ENCODE measurements at places on chromosomes 6 and 20.

DNA sequence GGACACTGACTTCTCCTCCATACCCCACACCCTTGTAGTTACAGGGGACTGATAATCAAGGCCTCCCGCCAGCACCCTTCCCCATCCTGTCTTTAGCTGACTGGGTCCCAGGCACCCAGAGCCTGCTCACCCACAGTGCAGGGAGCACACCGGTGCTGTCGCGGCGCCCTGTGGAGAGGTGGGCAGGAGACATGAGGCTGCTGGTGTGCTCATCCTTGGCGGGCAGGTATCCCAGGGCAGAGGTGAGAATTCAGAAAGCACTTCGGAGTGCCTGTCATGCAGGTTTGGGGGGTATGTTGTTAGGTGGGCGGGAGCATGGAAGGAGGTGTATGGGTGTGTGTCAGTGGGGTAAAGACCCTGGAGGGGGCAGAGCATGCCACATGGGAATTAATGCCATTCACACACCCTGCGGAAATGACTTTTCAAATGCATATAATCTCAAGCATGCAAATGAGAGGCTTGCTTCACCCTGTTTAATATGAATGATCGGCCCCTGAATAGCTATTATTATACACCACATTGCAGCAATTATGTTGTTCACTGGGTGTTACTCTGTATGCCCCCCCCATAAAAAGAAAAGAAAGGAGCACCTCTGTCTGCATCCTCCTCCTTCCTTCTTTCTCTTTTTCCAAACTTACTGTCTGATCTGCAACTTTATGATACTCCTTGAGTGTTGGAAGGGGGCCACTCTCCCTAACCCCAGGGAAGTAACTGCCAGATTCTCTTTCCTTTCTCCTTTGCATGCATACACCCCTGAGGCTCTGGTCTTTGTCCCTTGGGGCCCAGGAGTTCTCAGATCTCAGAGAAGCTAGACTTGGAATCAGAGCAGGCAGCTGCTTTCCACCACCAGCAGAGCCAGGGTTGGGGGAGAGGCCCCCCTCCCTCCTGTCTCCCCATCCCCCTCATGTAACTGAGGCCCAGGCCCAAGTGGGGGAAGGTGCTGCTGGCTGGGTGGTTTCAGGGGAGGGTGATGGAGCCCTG, 16.0 kb downstream of the FOXP4 start:
- no peak for DNase-seq

- no peak for DNase-seq
Measured at GRCh38 chr6:18463429-18463828, 76.3 kb downstream of the RNF144B start.

- peak; percentile 62 for DNase-seq
Measured at GRCh38 chr6:53250176-53251032, 98.3 kb downstream of the ELOVL5 start.

DNA sequence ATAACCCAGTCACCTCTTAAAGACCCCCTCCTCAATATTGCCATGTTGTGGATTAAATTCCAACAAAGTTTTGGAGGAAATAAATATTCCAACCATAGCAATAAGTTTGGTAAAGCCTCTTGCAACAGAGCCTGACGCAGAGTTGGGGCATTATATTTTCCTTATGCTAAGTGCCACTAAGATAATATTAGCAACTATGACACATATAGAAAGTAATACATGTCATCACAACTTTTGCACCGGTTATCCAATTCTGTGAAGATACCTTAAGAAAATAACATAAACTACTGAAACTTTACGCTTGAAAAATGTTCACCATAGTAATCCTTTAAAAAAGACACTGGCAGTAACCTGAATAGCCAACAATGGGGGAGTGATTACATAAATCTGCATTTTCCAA, 52.2 kb upstream of the TRERF1 start:
- DNase-seq = no peak

GRCh38 chr6:3788408-3789017, 37.0 kb upstream of the PXDC1 start:
- peak; percentile 48 for DNase-seq

- DNase-seq = peak; percentile 36
Measured at GRCh38 chr6:109117346-109118035, 22.2 kb downstream of the CEP57L1 start.

DNA sequence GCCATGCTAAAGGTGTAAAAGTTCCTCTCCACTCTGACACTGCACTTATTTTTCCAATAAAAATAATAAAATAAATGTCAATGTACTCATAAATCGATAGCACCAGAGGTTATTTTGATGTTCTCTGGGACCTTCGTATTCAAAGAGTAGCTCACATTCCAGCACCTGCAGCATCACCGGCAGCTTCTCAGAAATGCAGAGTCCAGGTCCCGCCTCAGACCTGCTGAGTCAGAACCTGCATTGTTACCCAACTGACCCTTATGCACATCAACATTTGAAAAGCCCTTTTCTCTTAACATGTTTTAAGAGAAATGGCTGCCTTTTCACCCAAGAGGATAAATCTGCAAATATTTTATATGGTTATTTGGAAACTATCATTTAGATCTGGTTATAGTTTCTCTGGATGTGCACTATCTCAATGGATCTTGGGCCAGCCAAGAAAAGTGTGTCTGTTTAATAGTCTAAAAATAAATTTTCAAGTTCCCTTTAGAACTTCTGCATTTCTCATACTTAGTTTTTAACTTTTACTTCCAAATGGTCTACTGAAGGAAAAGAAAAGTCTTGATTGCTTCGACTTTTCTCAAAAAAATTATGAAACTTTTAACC, 216.2 kb upstream of the PRDM1 start:
- DNase-seq = no peak

- no peak for DNase-seq
Measured at GRCh38 chr6:89775150-89775549, 44.4 kb downstream of the MDN1 start.

- DNase-seq = peak; percentile 27
Measured at GRCh38 chr6:155228546-155229166, 35.2 kb upstream of the CLDN20 start.

- DNase-seq = no peak
Measured at GRCh38 chr6:80331522-80331921, 225.1 kb downstream of the BCKDHB start.

DNA sequence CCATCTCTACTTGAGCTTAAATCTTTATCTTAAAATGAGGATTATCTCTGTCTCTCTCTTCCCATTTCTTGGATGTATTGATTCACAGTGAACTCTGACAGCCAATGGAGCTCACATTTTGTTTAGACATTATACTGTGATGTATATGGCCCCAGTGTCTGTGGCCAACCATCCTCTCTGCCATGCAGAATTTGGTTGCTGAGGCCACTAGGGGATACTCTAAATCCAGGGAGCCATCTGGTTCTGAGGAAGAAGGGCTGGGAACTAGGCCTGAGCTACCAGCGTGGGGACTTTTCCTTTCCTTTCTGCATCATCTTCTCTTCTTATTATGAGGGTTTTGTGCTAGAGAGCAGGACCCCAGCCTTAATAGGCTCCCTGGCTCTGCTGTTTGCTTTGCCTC, 59.1 kb upstream of the RIPOR2 start:
- no peak for DNase-seq

DNA sequence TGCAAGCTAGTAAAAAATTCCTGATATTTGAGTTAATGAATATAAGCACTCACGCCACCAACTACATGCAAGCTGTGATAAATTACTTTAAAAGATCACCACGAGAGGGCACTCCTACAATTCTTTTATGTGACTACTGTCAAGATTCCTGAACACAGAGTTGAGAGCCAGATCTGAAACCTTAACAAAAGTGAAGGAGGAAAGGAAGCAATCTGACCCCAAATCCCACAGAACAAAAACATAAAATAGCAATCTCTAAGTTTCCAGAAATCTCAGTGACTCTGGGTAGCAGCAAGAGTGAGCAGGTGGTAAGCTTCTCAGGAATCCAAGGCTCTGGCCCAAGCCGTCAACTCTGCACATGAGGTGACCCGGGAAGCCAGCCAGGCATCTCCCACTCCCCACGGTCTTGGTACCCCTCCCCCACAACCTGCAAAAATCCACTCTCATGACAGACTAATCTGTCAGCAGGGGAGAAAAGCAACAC, 55.1 kb downstream of the STAU1 start:
- DNase-seq = peak; percentile 79

GRCh38 chr20:48605364-48606171, 222.2 kb downstream of the PREX1 start:
- no peak for DNase-seq

- DNase-seq = no peak
Measured at GRCh38 chr6:144069506-144069905, 25.9 kb downstream of the SF3B5 start.

GRCh38 chr6:158374020-158374419, 61.8 kb downstream of the TULP4 start:
- DNase-seq = no peak

GRCh38 chr6:31681135-31681671, 336 bp upstream of the LY6G5C start:
- peak; percentile 19 for DNase-seq

DNA sequence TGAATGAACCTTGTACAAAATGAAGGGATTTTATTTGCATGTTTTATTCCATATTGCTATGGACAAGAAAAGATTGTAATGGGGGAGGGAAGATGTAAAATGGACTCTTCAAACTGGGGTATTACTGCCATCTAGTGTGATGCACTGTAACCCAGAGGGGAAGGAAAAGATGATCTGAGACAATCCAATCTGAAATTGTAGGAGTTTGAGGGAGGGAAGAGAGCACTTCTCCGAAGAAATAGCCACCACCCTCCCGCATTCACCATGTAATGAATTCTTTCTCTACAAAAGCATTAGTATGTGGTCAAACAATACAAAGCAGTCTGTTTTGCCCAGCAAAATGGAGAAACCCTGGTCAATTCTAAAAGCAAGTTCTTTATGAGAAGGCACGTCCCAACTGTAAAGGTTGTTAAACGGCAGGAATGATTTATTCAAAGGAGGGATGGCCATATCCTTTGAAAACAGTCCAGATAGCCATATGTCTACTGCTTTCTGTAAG, 679.5 kb upstream of the NRSN1 start:
- peak; percentile 58 for DNase-seq

DNA sequence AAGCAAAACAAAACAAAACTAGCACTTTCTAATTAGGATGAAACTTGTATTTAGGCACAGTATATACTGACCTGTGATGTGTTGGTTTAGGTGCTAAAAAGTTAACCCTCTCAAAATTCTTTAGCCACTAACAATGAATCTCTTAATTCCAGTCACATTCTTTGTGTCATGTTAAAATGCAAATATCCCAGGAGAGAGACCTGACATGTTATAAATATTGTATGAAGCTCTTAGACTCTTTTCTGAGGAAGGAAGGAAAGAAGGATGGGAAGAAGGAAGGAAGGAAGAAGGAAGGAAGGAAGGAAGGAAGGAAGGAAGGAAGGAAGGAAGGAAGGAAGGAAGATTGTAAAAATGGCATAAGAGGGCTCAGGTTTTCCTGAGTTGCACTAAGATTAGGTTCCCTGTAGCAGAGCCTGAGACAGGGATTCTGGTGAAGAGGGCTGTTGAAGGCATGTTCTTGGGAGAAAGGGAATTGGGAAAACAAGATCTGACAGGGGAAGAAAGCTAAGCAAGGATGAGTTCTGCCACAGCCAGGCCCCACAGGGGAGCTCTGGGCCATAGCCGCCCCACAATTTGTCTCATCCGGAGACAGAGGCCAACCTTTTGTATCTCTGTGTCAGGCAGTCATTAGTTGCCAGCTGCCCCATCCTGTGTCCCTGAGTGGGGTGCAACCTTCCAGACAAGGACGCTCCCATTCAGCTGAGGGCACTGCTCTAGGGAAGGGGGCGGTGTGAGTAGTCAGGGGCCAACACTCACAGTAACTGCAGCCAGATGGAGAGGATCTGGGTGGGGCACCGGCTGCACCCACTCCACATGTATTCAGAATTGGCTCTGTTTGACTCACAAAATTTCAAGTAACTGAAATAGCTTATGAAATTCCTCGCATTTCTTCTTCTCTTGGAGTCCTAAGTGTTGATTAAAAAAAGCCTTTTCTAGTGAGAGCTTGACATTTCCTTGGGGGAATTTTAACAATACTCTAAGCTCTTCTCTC, 189.3 kb upstream of the ARG1 start:
- peak; percentile 12 for DNase-seq

DNA sequence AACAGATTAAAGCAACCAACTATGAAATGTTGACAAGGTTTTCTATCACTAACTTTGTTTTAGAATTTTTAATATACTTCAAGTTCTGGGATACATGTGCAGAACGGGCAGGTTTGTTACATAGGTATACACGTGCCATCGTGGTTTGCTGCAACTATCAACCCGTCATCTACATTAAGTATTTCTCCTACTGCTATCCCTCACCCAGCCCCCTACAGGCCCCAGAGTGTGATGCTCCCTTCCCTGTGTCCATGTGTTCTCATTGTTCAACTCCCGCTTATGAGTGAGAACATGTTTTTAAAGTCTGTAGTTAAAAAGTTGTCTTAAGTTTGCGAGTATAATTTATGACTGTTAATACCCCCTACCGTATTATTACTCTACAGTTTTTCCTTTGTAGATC, 844.3 kb upstream of the MANEA start:
- DNase-seq = no peak

- DNase-seq = no peak
Measured at GRCh38 chr6:21722510-21722909, 129.0 kb downstream of the SOX4 start.

DNA sequence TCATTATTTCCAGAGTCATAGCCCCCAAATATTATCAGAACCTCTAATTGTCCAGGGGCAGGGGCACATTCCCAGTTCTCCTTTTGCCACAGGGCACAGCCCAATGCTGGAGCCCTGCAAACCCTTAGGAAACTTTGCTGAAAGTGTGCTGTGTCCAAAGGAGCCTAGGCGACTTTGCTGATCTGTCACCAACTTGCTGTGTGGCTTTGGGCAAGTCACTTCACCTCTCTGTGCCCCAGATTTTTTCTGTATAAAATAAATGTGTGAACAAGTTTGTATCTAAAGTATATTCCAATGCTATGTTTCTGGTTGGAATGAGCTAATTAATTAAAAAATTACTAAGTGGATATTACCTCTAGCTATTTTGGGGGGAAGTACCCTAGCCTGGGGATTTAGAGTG, 25.4 kb upstream of the BCAS1 start:
- DNase-seq = no peak

GRCh38 chr20:43459022-43459942, 1.6 kb downstream of the SRSF6 start:
- peak; percentile 38 for DNase-seq

- no peak for DNase-seq
Measured at GRCh38 chr6:170291271-170292110, 613 bp upstream of the DLL1 start.

GRCh38 chr20:11672959-11673358, 244.7 kb upstream of the BTBD3 start:
- no peak for DNase-seq

DNA sequence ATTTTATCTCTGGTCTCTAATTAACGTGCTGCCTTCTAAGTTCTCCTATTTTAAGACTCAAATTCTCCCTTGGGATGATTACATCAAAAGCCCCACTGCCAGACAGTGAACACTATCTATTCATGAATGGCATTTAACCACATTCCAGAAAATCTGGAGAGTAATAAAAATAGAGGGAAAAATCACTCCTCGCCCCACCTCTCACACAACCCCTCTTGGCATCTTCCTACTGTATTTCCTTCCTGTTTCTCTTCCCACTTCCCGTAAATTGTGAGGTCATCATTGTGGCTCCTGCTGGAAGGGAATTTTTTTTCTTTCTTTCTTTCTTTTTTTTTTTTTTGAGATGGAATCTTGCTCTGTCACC, 31.5 kb downstream of the RAB44 start:
- peak; percentile 34 for DNase-seq

- DNase-seq = no peak
Measured at GRCh38 chr6:158686311-158686710, 36.5 kb downstream of the SYTL3 start.

- peak; percentile 89 for DNase-seq
Measured at GRCh38 chr6:72425003-72425681, 196.7 kb upstream of the KCNQ5 start.

- peak; percentile 35 for DNase-seq
Measured at GRCh38 chr6:1792989-1793388, 183.3 kb downstream of the FOXC1 start.

- no peak for DNase-seq
Measured at GRCh38 chr20:17229256-17229655, 2.4 kb downstream of the PCSK2 start.
